ENCODE measurements at places on chromosomes 12 and 14.

- DNase-seq, result no peak
These were observed 292.0 kb downstream of the RPAP3 start for GRCh38 chr12:47413806-47414205.

- no peak for DNase-seq
These were observed 26.2 kb upstream of the MANSC4 start for GRCh38 chr12:27806259-27806658.

- no peak for DNase-seq
These were observed 309.0 kb upstream of the AMIGO2 start for GRCh38 chr12:47388712-47389111.

- no peak for DNase-seq
These were observed 32.1 kb upstream of the FRMD6 start for GRCh38 chr14:51619561-51619960.

- DNase-seq, result no peak
These were observed 2.1 kb upstream of the TUBA1A start for GRCh38 chr12:49190974-49191373.

- DNase-seq, result no peak
These were observed 162.0 kb downstream of the IPO8 start for GRCh38 chr12:30533558-30534265.

GRCh38 chr12:63090716-63091115, 60.3 kb downstream of the AVPR1A start:
- DNase-seq, result no peak

DNA sequence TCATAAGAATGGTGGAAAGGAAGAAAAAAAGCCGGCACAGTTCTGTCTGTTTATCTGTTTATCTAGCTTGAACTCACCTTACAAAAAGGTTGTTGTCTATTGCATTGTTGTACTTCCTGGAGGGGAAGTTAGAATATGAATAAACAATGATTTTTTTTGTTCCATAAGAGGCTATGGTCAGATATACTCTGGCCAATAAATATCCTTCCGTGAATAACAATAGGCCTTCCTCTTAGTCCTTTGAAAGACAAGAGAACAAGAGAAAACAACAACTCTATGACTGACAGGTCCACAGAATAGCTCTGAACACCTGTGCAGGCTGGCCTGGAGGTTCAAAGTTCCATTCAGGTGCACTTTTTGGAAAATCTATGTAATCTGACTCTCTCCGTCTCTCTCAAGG, 192.8 kb upstream of the KRR1 start:
- DNase-seq, result no peak

DNA sequence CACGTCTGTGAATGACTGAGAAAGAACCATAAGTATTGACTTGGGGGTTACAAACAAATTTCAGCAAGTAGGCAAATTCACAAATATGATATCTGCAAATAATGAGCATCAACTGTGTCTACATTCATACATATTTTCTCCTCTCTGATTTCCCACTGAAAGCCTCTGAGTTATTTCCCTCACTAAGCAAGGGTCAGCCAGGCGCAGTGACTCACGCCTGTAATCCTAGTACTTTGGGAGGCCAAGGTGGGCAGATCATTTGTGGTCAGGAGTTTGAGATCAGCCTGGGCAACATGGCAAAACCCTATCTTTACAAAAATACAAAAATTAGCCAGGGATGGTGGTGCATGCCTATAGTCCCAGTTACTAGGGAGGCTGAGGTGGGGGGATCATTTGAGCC, 80.8 kb downstream of the SLC25A21 start:
- no peak for DNase-seq

DNA sequence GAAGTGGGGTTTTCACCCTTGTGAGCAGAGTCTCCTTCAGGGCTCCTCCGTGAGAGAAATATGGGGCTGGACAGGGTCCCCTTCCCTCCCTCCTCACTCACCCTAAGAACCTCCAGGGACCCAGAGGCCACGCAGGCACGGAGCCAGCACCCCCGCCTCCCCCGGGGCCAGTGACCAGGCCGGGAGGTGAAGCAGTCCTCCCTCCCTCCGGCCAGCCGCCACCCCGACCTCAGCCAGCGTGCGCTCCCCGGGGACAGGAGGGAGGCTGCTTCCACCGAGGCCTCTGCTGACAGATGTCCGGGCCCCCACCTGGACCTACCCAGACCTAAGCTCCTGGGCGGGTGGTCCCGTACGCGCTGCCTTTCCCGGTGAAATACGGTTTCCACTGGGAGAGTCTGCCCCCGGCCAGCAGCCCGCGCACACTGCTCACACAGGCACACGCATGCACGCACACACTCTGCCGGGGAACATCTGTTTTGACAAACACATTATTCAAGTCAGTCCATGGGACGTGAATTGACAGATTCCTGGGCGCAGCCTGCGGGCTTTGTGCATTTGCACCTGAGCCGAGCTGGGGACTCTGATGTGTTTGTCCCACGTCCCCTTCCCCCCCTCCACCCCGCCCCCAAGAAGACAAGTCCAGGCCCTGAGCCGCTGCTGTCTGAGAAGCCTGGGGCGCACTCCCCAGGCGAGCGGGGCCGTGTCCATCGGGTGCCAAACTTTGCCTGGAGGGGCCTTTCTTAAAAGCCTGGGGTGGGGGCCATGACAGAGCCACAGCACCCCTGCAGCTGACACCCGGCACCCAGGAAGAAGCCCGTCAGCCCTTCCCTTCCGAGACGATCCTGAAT, 725 bp downstream of the RIMBP2 start:
- no peak for DNase-seq

DNA sequence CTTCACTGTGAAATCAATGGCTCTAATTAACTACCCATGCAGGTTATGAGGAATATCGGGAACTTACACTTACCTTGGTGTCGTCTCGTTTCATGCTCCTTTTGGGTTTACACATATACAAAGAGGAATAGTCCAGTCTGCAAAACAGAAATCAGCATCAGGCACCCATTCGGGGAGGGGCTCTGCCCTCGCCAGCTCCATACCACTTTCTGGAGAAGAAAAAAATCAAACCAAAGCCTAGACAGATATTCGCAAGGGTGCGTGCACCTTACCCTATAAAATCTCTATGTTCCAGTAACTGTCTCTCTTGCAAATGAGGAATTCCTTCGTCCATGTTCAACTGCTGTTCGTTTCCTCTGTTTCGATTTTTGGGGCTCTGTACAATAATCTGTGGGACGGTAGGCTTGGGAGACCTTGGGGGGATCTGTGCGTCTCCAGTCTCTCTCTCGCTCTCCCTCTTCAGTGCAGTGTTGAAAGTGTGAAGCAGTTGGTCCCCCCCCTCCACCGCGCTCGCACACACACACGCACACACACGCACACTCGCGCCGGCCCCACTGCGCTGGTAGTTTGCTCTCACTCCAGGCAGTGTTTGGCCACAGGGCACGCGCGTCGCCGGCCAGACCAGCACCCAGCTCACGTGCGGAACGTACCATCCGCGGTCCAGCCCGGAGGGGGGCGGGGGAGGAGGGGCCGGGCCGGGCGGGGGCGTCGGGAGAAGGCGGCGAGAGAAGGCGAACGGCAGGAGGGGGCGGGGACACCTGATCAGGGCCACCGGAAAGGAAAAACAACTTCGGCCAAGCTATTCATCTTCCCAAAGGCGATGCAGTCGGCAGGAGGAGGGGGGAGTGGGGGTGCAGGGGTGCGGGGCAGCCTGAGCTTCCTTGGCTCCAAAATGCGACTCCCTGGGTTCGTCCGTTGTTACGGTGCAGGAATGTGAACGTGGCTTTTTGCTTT, at the start of gene BHLHE41:
Gene BHLHE41, minus strand, starts transcription at position 592 of the 954 bp plus-strand sequence. Its CDS starts 258 bp downstream, at position 334.
- DNase-seq, result peak; percentile 76

GRCh38 chr12:19910681-19911080, 457.7 kb upstream of the PDE3A start:
- no peak for DNase-seq

- no peak for DNase-seq
These were observed 12.6 kb downstream of the TUBA1C start for GRCh38 chr12:49277466-49277865.

DNA sequence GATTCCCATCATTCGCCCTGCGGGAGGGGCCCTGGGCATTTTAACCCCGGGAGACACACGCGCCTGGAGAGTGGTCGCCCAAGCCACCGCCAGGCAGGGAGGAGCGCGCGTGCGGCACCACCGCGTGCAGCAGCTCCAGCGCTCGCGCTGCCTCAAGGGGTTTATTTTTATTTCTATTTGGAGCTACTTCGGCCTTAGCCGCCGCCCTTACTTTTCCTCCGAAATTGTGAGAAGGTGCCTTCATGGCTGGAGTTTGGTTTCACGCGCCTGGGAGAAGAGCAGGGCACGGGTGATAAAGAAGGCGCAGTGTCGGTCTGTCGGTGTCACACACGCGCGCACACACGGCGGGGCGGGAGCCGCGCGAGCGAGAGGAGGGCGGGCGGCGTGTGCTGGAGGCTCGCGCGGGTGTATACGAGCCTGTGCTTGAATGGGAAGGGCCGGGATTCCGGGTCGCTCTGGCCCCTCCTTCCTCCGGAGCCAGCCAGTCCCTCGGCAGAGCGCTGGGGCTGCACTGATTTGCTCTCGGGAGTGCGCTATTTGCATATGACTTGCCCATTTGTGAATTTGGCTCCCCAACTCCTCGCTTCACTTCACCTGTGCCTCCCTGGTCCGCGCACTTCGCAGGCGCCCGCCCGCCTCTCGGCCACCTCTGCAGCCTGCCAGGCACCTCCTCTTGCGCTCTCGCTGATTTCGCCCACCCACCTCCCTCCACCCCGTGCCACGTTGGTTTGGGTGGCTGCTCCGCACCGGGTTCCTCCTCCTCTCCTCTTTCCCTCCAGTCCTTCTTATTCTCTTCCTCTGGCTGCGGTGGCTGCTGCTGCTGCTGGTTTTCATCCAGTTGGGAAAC, 932.3 kb downstream of the DIO2 start:
- peak; percentile 39 for DNase-seq

DNA sequence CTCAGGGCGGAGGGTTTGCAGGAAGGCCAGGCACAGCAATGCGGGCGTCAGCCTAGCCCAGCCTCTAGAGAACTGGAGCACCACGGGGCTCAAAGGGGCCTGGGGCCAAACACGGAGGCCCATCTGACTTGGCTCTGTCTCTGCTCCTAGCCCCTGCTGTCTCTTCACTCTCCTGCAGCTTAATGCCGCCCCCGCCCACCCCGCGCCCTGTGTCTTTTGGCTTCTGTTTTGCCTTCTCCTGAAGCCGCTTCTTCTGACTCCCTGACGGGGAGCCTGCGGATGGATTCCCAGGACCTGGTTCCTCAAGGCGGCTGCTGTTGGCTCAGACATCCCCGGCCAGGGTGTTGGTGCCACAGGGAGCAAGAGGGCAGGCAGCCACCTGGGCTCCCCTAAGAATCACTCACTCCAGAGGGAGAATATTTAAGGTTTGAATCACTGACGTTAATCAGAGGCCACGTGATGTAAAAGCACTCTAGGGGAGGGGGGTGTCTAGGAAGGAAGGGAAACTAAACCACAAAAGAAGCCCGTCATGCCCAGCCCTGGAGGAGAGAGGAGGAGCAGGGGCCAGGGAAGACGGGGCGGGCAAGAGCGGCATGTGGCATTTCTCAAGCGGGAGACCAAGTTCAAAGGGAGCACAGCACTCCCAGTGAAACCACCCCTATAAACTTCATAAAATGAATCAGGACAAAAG, 36.9 kb upstream of the PRMT8 start:
- DNase-seq, result peak; percentile 2

DNA sequence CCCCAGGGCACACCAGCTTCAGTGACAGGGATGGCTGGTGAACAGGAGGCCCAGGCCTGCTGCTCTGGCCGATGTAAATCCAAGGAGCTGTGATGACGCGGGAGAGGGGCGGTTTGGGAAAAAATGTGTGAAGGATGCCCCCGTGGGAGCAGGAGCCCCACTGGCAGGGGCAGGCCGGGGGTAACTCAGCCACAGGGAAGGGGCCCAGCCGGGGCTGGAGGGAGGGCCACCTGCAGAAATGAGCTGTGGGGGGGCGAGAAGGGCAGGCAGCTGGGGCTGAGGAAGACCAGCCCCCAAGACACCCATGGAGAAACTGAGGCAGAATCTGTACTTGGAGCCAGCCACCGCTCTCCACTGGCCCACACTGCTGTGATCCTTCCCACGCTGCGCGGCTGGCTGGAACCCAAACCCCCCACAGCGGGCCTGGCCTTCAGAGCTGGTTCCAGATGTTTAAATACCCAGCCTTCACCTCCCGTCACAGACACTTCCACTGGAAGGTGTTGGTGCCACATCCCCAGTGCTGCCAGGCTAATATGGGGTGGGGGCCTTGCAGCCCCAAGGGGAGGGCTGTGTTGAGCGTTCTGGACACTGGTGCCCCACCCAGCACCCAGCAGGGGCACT, 28.5 kb upstream of the ANKRD9 start:
- DNase-seq, result no peak

GRCh38 chr14:96586921-96587822, 85.0 kb downstream of the PAPOLA start:
- no peak for DNase-seq

DNA sequence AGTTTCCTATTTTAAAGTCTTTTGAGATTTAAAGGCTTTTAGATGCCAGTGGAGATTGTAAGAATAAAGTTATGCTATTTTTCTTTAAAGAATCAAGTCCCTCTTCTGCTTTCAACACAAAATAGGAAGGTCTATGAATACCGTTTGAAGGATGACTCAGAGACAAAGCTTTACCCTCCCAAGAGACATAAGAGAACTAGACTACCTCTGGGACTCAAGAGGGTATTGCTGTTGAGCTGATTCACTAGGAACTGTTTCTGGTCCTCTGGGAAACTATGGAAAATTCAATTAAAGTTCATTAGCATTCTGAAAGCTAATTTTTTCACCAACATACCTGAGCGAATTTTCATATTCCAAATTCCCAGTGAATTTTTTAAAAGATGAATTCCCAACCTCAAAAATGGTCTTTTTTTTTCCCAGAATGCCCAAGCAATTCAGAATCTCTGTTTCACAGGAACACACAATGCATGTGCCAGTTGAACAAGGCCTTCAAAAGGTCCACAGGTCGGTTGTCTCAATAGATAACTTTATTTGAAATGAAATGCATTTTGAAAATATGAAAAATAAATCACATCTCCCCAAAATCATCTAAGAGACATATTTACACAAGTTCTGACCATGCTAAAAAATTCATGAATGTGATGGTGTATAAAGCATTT, 6.5 kb downstream of the PHLDA1 start:
- DNase-seq, result peak; percentile 80

- DNase-seq, result no peak
These were observed 113.0 kb downstream of the ADCK1 start for GRCh38 chr14:77912754-77913556.

DNA sequence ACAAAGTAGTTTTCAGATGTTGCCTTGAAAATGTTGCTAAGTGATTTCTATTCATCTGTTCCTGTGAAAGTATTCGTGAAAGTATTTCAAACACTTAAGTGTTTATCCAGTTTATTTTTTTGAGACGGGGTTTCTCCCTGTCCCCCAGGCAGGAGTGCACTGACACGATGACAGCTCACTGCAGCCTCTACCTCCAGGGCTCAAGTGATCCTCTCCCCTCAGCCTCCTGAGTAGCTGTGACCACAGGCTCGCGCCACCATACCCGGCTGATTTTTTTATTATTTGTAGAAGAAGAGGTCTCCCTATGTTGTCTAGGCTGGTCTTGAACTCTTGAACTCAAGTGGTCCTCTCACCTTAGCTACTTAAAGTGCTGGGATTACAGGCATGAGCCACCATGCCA, 1.7 kb downstream of the ZDHHC17 start:
- DNase-seq, result no peak

Measured in suppressor macrophage treated with lipopolysaccharide for 1 hour (primary cell).